ENCODE measurements at places on chromosomes 12 and 14.
A peak's percentile ranks its signal among the peaks of the same experiment; 100 is the strongest.

DNA sequence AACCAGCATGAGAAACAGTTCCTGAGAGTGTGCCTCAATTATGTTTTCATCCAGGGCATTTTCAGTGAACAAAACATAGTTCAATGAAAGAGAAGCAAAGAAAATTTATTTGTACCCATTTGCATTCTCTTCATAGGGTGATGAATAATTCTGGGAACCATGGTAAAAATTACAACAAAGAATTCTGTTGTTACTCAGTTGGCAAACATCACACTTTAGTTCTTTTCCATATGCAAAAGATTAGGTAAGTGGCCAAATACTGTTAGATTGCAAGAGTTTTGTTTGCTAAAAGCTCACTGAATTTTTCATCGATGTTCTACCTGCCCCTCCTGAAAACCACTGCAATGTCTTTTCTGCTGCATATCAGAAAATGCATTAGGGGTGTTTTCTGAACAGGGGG is 132.4 kb upstream of the RGS6 start:
- H3K4me1 ChIP-seq, result no peaks in the 10 kb centered on the region
- no peaks in the 10 kb centered on the region for H3K36me3 ChIP-seq
- H3K27ac ChIP-seq, result no peak overlapping the region
- H3K4me3 ChIP-seq, result no peak overlapping the region

GRCh38 chr14:92731622-92732115 is 16.8 kb downstream of the LGMN start:
- no peaks in the 10 kb centered on the region for H3K27me3 ChIP-seq
- no peak for DNase-seq
- no peaks in the 10 kb centered on the region for H3K36me3 ChIP-seq
- peaks cover 4% of the 10 kb centered on the region for H3K4me1 ChIP-seq

DNA sequence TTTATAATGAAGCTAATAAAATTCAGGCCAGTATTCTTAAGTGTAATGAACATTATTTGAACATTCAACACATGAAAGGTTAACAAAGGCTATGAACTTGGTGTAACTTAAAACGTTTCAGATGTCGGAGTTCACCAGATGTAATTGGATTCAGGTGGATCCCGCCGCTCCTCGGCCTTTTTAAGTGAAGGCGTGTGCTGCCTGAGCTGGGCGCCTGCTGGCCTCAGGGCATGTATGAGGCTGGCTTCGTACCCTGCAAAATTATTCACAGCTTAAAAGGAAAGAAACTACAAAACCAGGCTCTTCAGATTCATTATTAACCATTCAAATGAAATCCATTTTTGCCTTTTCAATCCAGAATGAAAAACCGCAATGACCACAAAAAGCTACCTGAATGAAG is 69.9 kb downstream of the WIF1 start:
- no peaks in the 10 kb centered on the region for H3K36me3 ChIP-seq
- H3K4me3 ChIP-seq, result no peak overlapping the region
- no peak for DNase-seq
- no peaks in the 10 kb centered on the region for H3K27me3 ChIP-seq

DNA sequence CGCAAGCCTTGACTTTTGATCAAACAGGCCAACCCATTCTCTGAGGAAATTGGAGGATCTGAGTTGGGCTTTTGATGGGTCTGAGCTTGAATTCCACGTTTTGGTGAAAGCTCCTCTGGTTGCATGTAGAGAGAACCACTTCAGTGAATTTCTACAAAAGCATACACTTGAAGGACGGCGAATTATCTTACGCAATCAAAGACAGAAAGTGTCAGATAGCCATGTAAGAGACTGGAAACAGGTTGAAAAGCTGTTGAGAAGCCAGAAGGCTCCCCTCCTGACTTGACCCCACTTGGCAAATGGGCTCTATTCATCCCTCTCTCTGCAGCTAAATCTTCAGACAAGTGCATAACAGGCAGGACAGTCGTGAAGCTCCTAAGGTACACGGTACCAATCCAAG is 809.1 kb downstream of the BCL11B start:
- H3K27ac ChIP-seq, result no peak overlapping the region
- no peaks in the 10 kb centered on the region for H3K4me1 ChIP-seq
- H3K27me3 ChIP-seq, result no peaks in the 10 kb centered on the region
- H3K36me3 ChIP-seq, result no peaks in the 10 kb centered on the region
- no peak for DNase-seq

- H3K27ac ChIP-seq, result no peak overlapping the region
- DNase-seq, result no peak
- H3K4me3 ChIP-seq, result peak overlapping the region; percentile 38
- peaks cover 6% of the 10 kb centered on the region for H3K4me1 ChIP-seq
- no peaks in the 10 kb centered on the region for H3K36me3 ChIP-seq
- H3K27me3 ChIP-seq, result no peaks in the 10 kb centered on the region
These were observed 17.4 kb upstream of the LYZ start for GRCh38 chr12:69330475-69331473.
